NCI-H187 treated with DMSO at 0.1 percent for 48 hours (cell line): ENCODE measurements at places on chromosomes 4 and X.

DNA sequence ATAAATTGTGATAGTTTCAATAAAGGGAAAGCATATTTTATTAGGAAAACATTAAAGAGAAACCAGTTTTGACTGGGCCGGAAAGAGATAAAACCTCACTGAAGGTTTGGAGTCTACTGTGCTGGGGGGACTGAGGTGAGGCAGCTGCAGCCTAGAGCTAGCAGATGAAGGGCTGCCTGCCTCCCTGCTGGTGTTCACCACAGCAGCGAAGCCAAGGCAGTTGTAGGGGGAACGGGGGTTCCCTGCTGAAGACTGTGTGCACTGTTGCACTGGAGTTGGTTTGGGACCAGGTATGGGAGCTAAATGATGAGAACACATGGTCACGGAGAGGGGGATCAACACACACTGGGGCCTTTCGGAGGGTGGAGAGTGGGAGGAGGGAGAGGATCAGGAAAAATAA lies 546.5 kb upstream of the SMIM31 start:
- no peak for DNase-seq

DNA sequence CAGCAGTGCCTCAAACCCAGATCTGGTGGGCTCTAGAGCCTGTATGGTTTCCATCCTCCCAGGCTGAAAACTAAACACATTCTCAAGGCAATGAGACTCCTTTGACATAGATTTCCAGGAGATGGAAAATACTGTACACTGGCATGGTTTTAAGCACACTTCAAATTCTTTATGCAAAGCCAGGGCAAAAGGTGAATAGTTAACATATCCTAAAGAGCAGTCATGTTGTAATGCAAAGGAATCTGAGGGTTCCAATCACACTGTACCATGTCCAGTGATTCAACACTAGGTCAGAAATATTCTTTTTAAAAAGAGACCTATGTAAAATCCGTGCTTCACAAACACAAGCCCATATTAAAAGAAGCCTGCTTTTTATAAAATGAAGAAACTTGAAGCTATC lies 195.3 kb downstream of the QDPR start:
- DNase-seq: no peak

GRCh38 chr4:85777908-85778631 lies 303.1 kb downstream of the ARHGAP24 start:
- DNase-seq: no peak

DNA sequence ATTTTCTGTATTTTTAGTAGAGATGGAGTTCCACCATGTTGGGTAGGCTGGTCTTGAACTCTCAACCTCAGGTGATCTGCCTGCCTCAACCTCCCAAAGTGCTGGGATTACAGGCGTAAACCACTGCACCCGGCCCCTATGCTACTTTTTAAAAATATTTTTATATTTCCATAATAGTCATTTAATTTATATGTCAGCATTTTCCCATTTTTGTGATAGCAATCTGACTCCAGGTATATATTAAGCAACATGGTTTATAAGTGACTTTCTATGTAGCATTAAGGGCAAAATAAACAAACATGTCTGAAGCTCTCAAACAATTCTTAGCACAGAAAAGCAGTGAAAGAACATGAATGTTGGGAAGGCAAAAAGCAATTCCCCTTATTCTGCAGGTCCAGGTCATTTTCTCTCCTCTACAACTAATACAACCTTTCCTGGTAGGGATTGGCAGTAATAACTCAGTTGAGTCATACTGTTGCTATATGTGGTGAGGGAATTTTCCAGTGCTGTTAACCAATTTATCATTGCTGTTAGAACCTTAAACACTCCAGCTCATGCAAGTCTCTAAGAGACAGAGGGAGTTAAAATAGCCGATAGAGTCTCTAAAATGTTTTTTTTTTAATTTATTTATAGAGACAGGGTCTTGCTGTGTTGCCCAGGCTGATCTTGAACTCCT lies 24.0 kb downstream of the SMIM14 start:
- DNase-seq: no peak

DNA sequence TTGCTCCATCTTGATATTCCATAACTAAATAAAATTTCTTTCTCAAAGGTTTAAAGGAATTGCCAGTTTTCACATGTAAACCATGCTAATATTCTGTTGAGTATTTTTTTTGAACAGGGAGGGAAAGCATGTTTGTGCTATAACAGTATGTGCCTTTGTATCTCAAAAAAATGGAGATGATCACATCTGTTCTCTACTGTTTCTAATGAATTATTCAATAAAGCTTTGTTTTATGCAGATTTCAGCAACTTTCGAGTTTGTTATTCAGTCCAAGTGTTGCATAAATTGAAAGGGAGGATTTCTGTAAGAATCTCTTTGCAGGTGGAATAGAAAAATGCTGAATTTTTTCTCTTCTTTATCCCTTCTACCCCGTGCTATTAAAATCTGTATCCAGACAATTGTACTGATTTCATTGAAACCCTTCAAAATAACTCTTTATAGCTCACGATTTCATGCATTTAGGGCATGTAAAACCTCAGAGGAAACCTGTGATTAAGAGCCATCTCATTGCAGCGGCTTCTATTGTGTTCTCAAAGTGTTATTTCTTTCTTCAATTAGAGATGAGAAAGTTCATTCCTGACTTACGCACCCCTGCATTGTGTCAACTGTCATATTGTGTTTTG lies 42.1 kb downstream of the NEIL3 start:
- DNase-seq: no peak

GRCh38 chrX:45824471-45824870 lies 623.8 kb upstream of the DIPK2B start:
- no peak for DNase-seq

- no peak for DNase-seq
Measured at GRCh38 chr4:10096201-10096977, 20.2 kb downstream of the WDR1 start.
